ENCODE measurements at places on chromosomes 4 and X.

- DNase-seq, result no peak
These were observed 148.2 kb downstream of the RASL11B start for GRCh38 chr4:53010318-53010717.

GRCh38 chrX:129472116-129472515, 51.2 kb downstream of the SMARCA1 start:
- DNase-seq, result no peak

- no peak for DNase-seq
These were observed 61.3 kb upstream of the CRMP1 start for GRCh38 chr4:5954056-5954760.

GRCh38 chr4:21628116-21628670, 320.4 kb downstream of the KCNIP4 start:
- no peak for DNase-seq

- no peak for DNase-seq
These were observed 1.2 kb downstream of the TFE3 start for GRCh38 chrX:49041744-49042580.

DNA sequence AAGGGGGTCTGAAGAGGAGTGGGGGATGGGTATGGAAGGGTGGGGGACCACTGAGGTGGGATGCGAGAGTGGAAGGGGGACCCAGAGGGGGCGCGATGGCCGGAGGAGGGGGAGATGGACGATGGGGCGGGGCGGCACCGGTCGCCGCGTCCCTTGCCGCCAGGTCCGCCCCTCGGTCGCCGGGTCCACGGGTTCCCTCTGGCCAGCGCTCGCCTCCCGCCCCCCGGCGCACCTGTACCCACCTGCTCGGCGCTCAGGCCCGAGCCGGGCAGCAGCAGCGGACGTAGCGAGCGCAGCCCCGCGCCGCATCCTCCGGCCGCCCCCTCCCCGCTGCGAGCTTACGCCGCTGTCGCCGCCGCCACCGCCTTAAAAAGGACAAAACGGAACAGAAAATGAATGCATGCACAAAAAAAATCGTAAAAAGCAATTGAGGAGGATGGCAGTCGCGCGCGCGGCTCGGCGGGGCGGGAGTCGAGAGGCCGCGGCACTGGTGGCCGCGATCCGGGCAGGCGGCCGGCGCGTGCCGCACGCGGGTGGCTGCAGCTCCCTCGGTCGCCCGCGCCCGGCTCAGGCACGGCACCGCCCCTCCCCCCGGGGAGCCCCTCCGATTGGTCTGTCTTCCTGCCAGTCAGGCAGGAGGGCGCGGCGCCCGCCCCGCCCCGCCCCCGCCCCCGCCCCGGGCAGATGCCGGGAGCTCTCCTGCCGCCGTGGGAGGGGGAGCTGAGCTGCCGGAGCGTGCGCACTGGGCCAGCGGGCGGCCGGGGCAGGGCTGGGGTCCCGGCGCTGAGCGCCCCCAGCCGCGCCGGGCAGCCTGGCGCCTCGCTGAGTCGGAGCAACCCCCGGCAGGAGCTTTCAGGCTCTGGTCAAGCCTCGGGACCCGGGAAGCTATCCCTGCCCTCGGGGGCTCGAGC, at the start of gene JAKMIP1:
TSS of gene JAKMIP1 (minus strand) at position 539 of the 911 bp plus-strand sequence. CDS start 87,699 bp downstream, outside the sequence.
- peak; percentile 78 for DNase-seq

Data from CD4-positive, alpha-beta T cell treated with Interleukin-6 for 4 hours (primary cell).